Activated naive CD8-positive, alpha-beta T cell treated with anti-CD3 and anti-CD28 coated beads, Interleukin-2, amount 50 U/mL, for 16 hours (primary cell): ENCODE measurements at places on chromosomes 16 and 17.

GRCh38 chr16:81567987-81568748 is 123.6 kb downstream of the CMIP start:
- no peak for DNase-seq

DNA sequence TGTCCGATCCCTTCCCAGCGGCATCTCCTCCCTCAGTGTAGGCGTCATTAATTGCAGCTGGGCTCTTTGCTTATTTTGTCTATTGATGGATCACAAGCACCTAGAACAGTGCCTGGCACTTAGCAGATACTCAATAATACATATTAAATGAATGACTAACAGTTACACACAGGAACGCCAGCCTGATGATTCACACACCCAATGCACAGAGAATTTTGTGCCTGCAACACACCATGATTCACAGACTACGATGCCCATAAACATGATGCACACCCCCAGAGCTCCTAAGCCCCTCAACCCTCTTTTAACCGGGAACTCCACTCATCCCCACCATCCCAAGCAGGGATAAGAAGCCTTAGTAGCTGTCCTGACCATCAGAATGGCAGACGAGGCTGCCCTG is 66.6 kb upstream of the TMEM97 start:
- DNase-seq, result no peak

- no peak for DNase-seq
These were observed 11.6 kb upstream of the STRADA start for GRCh38 chr17:63753215-63753614.

DNA sequence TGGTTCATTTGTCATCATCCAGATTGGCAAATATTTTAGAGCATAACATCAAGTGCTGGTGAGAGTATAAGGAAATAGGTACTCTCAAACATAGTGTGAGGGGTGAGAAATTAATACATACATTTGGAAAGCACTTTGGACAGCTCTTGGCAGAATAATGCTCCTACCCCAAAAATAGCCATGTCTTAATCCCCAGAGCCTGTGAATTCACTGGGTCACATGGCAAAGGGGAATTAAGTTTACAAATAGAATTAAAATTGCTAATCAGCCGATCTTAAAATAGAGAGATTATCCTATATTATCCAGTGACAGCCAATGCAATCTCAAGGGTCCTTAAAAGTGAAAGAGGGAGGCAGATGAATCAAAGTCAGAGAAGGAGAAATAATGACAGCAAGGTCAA is 38.8 kb upstream of the ANKFN1 start:
- DNase-seq, result no peak

DNA sequence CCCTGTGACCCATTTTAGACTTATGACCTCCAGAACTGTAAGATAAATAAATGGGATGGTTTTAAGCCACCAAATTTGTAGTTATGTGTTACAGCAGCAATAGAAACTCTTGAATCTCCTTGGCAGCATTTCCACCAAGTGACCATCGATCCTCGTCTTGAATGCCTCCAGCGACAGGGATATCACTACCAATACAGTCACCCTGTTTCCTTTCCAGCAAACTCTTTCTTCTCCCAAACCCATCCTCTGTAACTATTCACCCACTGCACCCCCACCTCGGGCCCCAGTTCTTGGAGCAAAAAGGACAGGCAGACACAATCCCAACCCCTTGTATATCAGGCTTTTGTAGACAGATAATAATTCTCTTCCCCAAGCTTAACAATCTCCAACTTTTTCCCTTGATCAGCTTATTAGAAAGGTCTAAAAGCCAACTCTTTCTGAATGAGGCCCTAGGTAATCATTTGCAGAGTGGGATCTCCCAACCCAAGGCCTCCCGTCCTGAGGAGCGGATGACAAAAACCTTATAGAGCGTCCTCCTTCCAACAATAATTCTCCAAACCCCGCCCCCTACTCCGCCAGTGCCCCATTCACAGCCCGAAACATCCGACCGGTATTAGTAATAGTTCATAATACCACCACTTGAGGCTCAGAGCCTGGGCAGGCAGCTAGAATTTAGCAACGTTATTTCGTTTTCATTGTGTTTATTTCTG is 14.7 kb upstream of the PLLP start:
- DNase-seq, result no peak

DNA sequence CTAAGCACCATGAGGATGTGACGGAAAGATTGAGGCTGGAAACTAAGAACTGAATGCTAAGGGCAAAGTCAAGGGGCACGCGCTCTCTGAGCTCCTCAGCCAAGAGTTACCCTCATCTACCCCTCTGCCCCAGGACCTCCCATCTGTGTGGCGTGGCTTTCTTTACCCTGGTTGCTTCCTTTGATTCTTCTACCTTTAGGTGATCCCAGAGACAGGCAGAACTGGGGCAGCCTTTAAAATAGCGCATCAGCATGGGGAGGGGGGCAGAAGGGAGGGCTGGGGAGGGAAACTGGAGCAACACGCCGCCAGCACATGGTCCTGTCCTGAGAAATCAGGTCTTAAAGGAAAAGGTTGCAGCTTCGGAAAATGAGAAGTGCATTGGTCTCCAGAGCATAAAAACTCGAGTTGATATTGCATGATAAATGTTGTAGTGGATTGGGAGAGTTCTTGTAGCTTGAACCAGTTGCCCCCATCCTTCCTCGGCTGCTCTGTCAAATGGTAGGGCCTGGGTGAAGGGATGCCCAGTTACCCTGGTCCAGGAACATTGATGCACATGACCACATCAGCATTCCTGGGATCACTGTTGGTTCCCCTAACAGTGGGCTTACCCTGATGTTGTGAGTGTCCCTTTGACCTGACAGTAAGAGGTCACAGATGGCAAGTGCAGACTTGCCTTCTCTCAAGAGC is 29.7 kb downstream of the LDHD start:
- no peak for DNase-seq
